Thymus (tissue), 14 donors: ENCODE measurements at places on chromosomes 5 and 9.

GRCh38 chr5:172077664-172078425 is 71.4 kb upstream of the FBXW11 start:
- no peak for DNase-seq

- no peak for DNase-seq
Measured at GRCh38 chr5:95631991-95632675, 12.2 kb downstream of the GPR150 start.

- no peak for DNase-seq
Measured at GRCh38 chr5:6399980-6400910, 21.9 kb upstream of the MED10 start.

GRCh38 chr5:67142816-67143215 is 53.8 kb downstream of the CD180 start:
- no peak for DNase-seq

DNA sequence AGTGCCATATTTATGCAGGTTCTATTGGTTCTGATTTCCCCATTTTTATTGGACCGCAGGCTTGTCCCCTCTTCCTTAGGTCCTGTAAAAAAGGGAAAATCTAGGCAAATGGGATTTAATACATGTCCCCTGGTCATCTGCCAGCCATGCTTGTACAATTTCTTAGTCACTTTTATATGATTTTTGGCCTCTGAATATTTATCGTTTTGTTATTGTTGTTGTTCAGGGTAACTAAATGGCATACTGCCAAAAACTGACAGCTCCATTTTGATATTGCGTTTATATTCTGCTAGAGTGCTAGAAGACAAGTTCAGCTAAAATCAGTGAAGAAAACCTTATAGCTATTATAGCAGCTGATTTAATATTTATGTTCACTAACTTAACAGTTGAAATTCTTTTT is 770.2 kb upstream of the FAM174A start:
- no peak for DNase-seq

- no peak for DNase-seq
Measured at GRCh38 chr9:137423514-137424291, 510 bp downstream of the NOXA1 start.

GRCh38 chr5:156949424-156949823 is 13.6 kb downstream of the TIMD4 start:
- DNase-seq, result no peak

DNA sequence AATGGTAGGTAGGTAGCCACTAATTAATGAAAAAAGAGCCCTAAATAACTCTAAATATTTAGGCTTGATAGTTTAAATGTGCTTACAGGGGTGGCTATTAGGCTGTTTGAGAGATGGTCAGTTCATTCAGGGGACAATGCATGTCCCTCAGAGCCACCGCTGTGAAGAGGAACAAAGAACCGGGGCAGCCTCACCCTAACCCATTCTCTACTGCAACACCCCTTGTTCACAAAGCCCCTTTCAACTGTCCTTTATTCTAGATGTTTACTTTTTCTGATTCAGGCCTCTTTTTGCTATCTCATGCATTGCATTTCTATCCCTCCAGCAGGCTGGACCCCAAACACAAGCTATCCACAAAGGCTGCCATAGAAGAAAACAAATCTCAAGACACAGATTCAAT is 906.7 kb downstream of the NR2F1-AS1 start:
- no peak for DNase-seq

DNA sequence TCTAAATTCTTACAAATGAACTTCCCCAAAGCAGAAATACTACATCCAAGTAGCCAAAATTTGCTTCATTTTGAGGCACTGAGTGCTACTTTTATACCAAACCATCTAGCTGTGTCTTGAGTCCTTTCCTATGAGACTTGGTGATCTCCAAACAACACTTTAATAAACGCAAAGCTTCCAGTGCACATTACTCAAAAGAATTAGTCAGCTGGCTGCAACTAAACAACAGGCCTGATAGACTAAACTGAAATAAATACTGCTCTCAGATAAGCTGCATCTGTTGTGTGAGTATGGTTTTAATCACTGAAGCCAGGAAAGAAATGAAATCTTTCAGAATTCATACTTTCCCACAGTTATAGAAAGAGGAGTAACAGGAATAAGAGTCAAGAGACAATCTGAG is 80.3 kb downstream of the VCAN start:
- no peak for DNase-seq

DNA sequence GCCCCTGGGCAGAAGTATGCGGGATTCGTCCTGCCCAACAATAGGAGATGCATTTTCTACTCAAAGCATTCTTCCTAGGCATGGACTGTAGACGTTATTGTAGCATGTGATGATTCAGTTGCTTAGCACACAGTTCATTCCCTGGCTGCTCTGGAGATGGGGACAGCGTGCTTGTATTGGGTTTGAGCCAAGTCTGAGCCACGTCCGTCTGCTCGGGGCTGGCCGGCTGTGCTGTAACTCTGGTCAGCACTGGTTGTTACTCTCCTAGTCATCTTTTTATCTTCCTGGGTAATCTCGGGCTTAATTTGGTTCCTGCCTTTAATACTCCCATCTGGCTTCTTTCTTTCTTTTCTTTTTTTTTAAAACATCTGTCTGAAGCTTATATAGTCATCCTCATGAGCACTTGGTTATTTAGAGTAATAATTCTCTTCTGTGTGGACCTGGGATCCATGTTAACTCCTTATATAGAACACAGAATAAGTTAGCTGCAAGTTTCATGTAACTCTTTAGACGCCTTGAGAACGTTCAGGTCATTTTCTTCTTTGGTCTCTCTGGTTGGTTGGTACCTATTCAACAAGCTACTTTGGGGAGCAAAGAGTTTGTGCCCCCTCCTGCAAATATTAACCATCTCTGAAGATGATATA is 118.8 kb upstream of the RPS23 start:
- no peak for DNase-seq

- DNase-seq, result no peak
Measured at GRCh38 chr9:114574438-114574837, 13.1 kb upstream of the ATP6V1G1 start.

DNA sequence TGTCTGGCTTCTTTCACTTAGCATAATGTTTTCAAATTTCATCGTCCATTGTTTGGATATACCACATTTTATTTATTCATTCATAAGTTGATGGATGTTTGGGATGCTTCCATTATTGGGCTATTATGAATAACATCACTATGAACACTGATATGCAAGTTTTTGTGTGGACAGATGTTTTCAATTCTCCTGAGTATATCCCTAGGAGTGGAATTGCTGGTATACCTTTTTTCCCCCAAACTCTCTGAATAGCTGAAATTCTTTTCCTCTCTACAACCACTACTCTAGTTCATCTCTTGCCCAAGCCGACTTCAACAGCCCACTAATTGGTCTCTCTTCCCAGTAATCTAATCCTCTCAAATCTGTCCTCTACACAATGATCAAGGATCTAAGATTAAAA is 4.7 kb upstream of the ZFR start:
- DNase-seq, result no peak

GRCh38 chr5:165400086-165400485 is 1894.7 kb downstream of the MAT2B start:
- no peak for DNase-seq

- no peak for DNase-seq
Measured at GRCh38 chr5:14406554-14406849, 175.1 kb upstream of the OTULINL start.

DNA sequence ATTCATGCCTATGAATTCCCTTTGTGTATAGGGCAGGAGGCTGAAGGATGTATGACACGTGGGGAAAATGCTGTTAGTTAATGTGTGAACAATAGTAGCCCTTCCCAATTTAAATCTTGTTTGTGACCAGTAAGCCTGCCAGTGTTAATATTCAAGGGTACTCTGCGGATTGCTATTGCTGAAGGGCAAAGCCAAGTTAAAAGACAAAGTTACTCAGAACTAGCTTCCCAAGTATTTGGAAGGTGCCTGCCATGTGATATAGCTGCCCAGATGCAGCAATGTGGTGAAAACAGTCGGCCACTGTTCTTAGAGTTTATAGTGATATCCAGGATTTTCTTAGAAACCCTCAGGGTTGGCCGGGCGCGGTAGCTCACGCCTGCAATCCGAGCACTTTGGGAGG is 34.6 kb downstream of the MARVELD2 start:
- DNase-seq, result no peak

DNA sequence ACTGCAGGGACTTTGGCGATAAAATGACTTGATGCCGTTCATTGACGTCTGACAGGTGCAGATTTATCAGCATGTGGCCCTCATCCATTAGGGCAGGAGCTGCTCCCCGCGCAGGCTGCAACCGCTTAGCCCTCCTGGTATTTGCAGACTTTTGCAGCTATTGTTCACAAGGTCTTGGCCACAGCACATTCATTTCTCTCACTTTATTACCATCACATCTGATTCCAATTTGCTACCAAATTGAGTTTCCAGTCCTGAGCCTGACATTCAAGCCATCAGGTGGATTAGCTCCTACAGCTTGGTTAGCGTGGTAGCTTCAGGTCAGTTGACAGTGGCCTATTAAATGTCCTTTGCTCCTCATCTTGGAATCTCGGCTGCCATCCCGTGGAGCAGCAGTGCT is 299.2 kb downstream of the CD180 start:
- no peak for DNase-seq

GRCh38 chr5:144913661-144914060 is 743.0 kb downstream of the KCTD16 start:
- no peak for DNase-seq

- no peak for DNase-seq
Measured at GRCh38 chr9:22103685-22104575, 94.8 kb upstream of the CDKN2B start.

GRCh38 chr5:122442938-122443337 is 130.9 kb downstream of the SNCAIP start:
- DNase-seq, result no peak

DNA sequence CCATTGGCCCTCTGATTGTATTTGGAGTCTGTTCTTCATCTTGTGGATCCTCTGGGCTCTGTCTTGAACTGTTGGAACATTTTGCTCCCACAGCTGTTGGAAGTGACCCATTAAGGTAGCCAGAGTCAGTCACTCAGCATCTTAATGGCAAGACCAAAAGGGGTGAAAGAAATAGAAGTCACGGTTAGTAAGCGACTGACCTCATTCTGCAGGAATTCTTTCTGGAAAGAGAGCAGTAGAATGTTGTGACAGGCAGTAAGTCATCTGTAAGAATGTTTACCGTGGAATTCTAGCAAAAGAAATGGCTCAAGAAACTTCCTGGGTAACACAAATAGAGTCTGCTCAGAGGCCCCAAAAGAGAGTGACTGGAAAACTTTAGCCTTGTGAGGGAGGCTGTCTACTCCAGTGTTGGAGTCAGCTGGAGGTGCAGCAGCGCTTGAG is 28.6 kb upstream of the TNC start:
- DNase-seq, result no peak

GRCh38 chr9:93038918-93039317 is 19.6 kb upstream of the SUSD3 start:
- no peak for DNase-seq

DNA sequence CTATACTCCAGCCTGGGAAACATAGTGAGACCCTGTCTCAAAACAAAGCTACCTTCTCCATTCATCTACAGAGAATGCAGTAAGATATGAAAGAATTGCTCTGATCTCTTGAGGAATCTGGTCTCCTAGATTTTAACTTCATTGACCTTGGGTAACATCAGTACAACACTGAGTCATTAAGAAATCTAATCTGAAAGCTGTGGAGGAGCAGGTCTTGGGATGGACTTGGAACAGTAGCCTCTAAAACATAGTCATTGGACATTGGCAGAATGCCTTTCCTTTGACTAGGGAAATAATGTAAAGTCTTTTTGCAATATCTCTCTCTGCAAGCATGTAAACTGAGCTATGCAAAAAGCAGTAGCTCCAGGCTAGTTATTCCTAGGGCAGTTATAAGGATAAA is 58.1 kb downstream of the KCNN2 start:
- DNase-seq, result no peak

- no peak for DNase-seq
Measured at GRCh38 chr5:44719856-44720255, 88.9 kb upstream of the MRPS30 start.
